NCI-H1092 (cell line): ENCODE measurements at places on chromosomes 2 and 18.

DNA sequence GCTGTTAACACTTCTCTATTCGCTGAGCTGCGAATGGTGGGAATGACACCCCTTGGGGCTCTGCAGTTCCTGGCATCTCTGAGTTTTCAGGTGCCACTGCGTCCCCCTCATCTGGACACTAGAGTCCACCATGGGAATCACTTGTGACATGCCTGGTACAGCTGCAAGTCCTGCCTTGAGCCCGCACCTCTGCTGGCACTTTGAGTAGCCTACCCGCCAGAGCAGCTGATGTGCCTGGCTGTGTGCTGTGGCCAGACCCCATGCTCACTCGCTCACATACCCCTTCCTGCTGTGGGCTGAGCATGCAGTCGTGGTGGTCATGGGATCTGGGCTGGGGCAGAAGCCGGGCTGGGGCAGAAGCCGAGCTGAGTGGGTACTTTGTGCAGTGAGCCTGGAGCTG lies 117.6 kb downstream of the RND3 start:
- DNase-seq: no peak

DNA sequence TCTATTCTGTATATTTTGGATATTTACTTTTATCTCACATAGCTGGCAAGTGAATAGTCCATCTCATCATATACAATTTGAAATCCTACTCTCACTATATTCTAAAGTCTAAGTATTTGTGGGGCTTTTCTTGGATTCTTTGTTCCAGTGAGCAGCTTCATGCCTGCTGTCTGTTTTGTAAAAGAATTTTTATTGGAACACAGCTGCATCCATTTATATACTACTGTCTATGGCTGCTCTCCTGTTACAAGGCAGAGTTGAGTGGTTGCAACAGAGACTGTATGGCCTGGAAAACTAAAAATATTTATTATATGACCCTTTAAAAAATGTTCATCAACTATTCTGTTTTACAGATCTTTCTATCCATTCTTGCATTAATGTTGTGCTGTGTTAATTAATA lies 193.3 kb upstream of the KLHL14 start:
- no peak for DNase-seq

DNA sequence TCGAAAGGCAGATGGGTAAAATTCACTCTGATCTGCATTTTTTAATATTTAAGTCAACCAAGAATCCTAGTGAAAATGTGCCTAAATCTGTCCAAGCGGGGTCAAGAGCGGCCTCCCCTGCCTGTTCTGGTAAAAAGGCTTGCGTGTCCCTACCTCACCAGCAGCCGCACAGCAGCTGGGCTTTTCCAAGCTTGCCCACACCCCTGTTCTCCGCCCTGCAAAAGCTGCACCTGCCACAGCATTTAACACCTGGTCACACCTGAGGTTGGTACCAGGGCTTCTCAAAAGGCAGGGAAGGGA lies 25.8 kb upstream of the TMEM182 start:
- DNase-seq: no peak

- DNase-seq: no peak
These were observed 5.7 kb upstream of the MBP start for GRCh38 chr18:77138270-77138669.
